AG09309 (cell line): ENCODE measurements at places on chromosomes 13 and 19.

DNA sequence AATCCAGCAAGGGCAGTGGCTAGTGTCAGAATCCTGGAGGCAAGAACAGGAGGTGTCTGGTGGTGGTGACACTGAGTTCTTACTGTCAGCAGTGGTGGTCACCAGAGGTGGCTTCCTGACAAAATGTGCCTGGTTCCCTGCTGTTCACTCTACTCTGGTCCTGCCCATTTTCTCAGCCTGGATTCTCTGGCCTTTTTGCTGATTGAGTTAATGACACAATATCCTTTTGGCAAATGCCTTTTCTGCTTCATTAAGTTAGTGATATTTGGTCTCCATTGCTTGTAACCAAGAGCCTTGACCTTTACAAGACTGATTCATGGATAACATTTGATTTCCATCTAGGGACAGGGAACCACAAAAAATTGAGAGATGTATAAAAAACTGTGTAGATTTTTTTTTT is 51.1 kb downstream of the RFC3 start:
- no peak for DNase-seq

GRCh38 chr19:39403331-39404312 is 3.0 kb upstream of the ZFP36 start:
- peak; percentile 99 for DNase-seq

- DNase-seq: no peak
Observed at GRCh38 chr13:37127691-37128241, 22.3 kb upstream of the CSNK1A1L start.

DNA sequence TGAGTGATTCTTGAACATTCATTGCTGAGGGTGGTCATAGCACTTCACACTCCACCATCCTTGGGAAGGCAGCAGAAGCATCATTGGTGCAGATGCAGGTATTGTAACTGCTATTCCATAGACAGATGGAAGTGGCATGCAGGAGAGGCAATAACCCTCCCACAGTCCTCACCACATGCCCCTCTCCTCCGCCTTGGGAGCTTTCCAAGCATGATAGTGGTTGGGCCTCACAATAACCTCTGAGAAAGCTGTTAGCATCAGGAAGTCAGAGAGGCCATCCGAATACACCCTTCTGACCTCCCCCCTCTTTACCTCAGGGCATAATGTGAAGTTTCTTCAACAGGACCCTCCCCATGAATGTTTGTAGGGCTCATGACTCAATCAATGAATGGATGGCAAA is 177.9 kb downstream of the KATNAL1 start:
- DNase-seq: no peak

GRCh38 chr19:16659832-16660708 is at the start of gene SMIM7:
SMIM7 (minus strand) TSS chr19:16660144; CDS start chr19:16660110, 34 bp downstream.
- peak; percentile 93 for DNase-seq

GRCh38 chr19:30734669-30735068 is 362.5 kb downstream of the ZNF536 start:
- DNase-seq: no peak

DNA sequence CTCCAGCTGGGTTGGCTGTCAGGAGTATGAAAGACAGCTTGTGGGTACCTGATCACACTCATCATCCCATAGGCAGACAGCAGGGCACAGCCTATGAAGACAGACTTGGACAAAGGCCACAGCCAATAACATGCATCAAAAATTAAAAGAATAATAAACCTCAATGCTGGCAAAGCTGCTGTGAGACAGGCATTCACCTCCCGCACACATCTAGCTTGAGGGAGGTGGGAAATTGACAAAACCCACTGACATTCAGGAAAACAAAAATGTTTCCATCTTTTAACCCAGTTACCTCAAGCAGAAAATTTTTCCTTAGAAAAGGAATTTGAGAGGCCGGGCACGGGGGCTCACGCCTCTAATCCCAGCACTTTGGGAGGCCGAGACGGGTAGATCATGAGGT is 14.4 kb downstream of the IL12RB1 start:
- DNase-seq: no peak

- DNase-seq: no peak
Observed at GRCh38 chr19:4372165-4373012, 28.0 kb downstream of the SH3GL1 start.

GRCh38 chr13:32821149-32821688 is 195.0 kb upstream of the KL start:
- no peak for DNase-seq

GRCh38 chr19:38942471-38943181 is 11.9 kb downstream of the MRPS12 start:
- DNase-seq: no peak

DNA sequence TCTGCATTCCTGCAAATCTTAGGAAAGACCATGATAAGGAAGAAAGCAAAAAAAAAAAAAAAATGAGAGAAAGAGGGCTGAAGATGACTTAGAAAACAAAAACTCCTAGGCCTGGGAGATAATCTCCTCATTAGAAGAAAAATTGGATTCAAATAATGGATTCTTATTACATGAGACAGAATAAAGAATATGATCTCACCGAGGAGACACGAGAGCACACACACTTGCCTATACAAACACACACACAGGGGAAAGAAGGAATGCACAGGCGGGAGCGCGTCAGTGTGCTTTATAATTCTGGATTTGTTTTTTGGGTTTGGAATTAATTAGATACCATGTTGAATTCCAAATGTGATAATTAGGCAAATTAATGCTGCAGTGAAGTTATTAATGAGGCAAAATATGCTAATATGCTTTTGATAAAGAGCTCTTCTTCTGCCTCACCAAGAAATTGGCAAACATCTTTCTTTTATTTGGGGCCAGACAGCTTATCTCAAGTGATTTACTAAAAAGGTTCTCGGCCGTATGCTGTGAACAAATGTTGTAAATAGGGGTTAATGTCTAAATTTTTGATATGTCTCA is 36.1 kb upstream of the PCDH8 start:
- DNase-seq: no peak

DNA sequence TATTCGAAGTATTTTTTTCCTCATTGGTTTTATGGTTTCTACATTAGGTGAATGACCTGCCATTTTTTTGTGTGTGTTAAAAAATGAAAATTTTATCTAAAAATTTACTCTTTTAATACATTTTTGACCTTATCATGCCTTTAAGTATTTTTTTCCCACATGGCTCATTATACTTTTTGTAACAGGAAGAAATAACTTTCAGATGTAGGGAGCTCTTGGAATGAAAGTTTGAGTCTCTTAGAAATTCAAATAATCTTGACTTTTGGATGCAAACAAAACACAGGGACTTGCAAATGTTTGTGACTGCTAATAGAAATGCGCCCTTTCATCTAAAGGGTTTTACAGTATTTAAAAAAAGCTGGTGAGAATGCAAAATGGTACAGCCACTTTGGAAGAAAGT is 457.9 kb downstream of the KLF5 start:
- no peak for DNase-seq

DNA sequence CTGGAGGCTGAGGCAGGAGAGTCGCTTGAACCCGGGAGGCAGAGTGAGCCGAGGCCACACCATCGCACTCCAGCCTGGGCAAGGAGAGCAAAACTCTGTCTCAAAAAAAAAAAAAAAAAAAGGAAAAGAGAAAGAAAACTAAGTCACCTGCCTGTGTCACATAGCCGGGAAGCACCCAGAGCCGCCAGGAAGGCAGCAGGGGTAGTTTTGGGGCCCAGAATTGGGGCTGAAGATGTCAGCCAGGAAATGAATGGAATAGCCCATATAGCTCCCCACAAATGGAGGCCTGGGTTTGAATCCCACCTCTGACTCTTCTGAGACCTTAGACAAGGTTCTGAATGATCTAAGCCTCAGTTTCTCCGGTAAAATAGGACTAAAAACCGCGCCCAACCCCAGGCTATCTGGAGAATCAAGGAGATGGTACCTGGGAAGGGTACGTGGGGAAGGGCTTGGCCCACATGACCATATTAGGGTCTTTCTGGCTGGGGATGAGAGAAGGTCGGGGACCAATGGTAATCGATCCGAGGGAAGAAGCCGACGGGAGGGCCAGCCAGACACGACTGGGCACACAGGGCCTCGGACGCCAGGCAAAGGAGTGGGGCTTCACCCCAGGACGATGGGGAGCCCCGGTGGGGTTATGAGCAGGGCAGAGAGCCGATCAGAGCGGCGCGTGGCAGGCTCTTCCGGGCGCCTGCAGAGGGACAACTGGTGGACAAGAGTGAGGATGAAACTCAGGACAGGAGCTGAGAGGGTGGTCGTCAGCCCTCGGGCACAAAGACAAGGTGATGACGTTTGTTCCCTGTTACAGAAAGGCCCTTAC is 14.4 kb downstream of the CCDC124 start:
- no peak for DNase-seq
